ENCODE measurements at places on chromosomes 3 and 15.

GRCh38 chr3:16448639-16449070 lies 64.8 kb downstream of the RFTN1 start:
- DNase-seq: no peak

- no peak for DNase-seq
Measured at GRCh38 chr15:89150762-89151664, 62.8 kb downstream of the ABHD2 start.

- DNase-seq: no peak
Measured at GRCh38 chr15:78662028-78662427, 21.0 kb upstream of the CHRNB4 start.

DNA sequence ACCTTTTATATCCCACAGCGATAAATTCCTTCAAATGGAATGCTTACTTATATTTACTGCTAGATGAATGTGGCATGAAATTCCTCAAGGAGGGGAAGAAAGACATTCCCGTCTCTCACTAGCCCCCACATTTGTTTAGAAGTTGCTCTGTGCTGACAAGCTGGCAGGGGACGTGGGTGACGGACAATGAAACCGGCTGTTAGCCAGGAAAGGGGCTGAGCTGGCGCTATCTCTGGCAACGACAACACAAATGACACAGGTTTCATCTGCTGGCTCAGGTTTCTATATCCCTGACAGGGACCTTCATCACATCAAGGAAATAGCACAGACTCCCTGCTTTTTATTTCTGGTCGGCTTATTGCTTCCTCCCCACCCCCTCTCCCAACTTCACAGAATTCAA lies 15.8 kb downstream of the RUVBL1 start:
- no peak for DNase-seq

DNA sequence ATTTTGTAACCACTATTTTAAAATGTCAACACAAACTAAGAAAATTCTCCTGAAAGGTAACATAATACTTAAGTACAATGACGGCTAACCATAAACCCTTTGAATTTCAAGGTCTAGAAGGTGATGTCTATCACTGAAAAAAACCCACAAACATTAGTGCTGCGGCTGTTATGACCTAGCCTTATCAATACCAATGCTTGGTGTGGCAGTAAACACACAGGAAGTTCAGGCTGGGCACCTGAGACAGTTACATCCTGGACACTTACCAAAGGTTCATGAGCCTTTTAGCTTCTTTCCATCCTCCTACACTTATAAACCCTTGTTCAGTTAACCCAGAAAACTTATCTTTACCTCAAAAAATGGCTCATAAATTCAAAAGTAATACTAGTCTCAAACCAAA lies 5.8 kb downstream of the HSPBAP1 start:
- no peak for DNase-seq

- no peak for DNase-seq
Measured at GRCh38 chr15:36601952-36602351, 22.5 kb downstream of the CDIN1 start.

DNA sequence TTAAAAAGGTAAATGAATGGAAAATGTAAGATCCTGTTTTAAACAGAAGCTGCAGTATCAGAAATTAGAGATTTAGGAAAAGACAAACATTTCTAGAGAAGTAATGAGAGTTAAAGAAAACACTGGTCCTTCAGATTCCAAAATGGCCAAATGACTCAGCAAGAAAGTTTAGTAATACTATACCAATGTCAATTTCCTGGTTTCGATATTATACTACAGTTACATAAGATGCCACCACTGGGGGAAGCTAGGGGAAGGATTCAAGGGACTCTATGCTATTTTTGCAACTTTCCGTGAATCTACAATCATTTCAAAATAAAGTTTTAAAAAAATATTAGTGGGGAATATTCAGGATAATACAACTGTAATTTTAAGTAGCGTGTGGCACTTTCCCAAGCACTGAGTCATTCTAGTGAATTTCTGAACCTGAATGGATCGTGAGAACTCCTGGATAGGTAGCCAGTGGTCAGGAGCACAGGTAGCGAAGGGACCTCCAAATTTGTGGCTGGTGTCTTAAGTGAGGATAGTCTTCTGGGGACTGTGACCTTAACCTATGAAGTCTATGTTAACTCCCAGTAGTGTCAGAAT lies 37.6 kb downstream of the TMCC1 start:
- no peak for DNase-seq

DNA sequence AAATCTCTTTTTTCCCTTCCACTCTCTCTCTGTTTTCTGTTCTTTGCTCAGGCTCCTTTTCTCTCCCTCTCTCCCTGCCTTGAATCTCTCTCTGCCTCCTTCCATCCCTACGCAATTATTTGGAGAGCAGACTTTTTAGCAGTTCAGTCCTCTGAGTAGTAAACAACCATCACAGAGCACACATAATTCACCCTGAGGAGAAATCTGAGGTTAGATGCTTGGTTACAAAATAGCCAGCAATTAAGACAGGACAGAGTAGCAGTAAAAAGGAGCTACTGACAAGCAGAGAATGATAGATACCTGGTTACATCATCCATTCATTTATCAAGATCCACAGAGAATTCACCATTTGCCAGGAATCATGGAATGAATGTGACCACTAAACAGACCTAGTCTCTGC lies 25.5 kb downstream of the SLC9A9 start:
- DNase-seq: no peak

- no peak for DNase-seq
Measured at GRCh38 chr3:122021811-122022401, at the start of gene ILDR1. ILDR1 (minus strand) TSS chr3:122022247; CDS start chr3:122022077, 170 bp downstream.

GRCh38 chr15:34620814-34621213 lies 37.4 kb upstream of the GOLGA8B start:
- DNase-seq: no peak

GRCh38 chr15:66855041-66855440 lies 153.0 kb downstream of the SMAD6 start:
- no peak for DNase-seq

GRCh38 chr15:41493205-41493901 lies at the start of gene ITPKA:
ITPKA (plus strand) TSS chr15:41493874; CDS start chr15:41493928, 54 bp downstream.
- peak; percentile 5 for DNase-seq

DNA sequence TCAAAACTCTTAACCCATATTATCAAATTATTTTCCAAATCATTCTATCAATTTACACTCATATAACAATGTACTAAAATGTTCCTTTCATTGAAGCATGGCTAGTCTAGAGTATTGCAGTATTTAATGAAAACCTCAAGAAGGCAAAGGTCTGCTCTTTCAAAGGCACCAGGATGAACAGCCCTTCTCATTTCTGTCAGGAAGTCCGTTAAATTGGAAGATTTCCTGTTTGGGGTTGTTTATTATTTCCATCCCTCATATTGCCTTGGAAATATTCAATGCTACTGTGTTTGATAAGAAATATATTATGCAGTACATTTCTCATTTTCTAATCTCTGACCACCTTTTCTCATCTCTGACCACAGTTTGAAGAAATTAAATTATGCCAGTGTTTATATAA lies 25.1 kb downstream of the ACKR4 start:
- no peak for DNase-seq

GRCh38 chr3:117752984-117753717 lies 1043.6 kb downstream of the TUSC7 start:
- no peak for DNase-seq

DNA sequence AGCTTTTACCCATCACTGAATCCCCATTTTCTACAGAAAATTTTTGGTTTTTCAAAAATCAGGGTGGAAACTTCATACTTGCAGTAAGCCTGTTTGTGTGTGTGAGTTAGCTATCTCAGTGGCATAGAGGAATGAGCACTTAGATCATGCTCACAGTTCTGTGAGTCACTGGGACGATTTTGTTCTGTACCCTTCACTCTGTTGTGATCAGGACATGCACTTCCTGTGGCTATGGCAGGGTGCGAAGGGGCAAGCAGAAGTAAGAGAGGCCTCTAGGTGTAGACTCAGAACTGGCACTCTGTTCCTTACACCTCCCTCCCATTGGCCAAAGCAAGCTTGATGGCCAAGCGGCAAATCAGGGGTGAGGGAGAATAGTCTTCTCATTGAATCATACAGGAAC lies 11.6 kb downstream of the NIPA2 start:
- no peak for DNase-seq

DNA sequence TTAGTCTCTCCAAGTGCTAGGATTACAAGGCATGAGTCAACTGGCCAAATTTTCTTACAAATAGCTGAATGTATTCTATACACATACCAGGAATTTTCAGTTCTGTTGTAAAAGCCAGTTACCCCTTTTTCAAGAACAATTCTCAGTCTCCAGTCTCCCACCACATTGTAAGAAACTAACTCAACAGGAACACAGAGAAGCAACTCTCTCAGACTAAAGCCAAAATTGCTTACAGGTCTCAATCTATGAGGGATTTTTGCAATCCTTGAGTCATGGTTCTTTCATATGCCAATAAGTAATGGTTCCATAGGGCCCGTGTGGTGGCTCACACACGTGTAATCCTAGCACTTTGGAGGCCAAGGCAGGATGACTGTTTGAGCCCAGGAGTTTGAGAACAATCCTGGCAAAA lies 8.5 kb downstream of the IP6K2 start:
- no peak for DNase-seq

GRCh38 chr3:157436583-157437291 lies at the start of gene PTX3:
PTX3 (plus strand) TSS chr3:157436850; CDS start chr3:157436934, 84 bp downstream.
- no peak for DNase-seq

GRCh38 chr3:47117807-47118364 lies 46.0 kb downstream of the SETD2 start:
- peak; percentile 23 for DNase-seq

DNA sequence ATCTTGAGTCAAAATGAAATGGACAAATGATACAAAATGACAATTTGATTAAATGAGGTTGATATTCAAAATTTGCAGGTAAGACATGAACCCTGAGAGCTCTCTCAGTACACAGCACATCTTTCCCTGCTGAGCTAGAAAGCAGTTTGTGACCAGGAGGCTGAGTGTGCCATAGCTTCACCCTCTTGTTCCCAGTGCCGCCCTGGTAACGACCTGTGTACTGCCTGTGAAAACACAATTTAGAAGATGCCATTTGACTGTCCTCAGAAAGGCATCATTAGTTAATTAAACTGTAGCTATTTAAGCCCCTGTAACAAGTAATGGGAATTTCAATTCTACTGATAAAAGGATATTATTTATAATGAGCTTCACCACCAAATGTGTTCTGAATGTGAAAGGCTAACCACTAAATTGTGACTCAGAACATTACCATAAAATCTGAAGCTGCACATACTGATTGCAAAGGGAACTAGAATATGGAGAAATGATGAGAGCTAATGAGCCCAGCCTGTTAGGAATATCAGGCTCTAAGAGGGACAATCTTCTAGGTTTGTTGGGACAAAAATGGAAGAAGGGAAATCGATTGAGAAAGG lies 212.9 kb upstream of the ARPP21 start:
- DNase-seq: no peak

- no peak for DNase-seq
Measured at GRCh38 chr15:60869851-60870250, 359.3 kb downstream of the RORA start.

DNA sequence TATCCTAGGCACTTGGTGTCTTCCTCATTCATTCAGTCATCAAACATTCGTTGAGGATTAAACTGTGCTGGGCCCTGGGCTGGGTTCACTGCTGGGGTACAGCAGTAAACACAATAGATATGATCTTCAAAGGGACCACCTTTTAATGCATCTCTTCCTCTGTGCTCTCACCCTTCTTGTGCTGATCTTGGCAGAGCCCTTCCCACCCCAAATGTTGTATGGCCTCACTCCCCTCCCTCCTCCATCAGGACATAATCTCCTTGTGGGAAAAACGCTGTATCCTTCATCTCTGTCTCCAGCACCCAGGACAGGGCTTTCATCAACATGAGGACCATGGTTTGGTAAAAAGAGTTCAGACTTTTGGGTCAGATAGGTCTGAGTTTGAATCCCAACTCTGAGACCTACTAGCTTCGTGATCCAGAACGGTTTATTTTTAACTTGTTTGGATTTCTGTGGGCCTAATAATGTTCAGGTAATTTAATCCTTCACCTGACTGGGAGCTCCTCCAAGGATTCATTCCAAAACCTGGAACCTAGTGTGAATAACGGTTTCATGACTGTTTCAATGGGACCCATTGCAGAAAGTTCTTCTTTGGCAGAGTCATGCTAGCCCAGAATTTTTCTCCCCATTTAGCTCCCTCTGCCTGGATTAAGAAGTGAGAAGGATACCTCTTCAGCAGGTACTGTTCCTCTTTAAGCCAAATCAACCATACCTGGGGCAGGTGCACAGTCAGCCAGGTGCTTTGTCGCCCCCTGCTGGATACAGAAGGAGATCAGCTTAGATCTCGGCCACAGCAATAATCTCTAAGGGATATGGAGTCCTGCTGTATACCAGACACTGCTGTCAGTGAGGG lies 5.2 kb upstream of the WNT7A start:
- DNase-seq: no peak

Data from NCI-H524 treated with DMSO at 0.1 percent for 48 hours (cell line).